ENCODE measurements at places on chromosomes 4 and X. TPM values are rescaled to one million over a fixed set of nuclear protein-coding genes. Genes with fewer than 3 reads are reported as not detected.
A peak's percentile ranks its signal among the peaks of the same experiment; 100 is the strongest.

ZNF595 gene
- polyA plus RNA-seq: 16.0 TPM

GRCh38 chr4:849478-850175 is 23.7 kb upstream of the CPLX1 start:
- DNase-seq: no peak

DNA sequence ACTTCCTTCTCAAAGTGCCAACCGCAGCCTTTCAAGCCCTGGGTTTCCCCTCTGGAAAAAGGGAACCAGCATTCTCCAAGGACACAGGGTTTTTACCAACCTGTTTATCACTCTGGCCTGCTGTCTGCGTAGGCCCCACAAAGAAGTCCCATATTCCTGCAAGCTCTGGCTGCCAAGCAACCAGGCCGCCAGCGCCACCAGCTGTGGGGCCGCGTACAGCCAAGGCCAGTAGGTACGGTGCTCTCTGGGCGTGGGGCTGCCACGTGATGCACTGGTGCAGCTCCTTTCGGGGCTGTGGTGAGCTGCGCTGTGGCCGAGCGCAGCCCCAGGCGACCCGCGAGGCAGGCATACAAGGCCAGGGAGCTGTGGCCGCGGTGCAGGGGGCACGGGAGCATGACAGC is 22.1 kb downstream of the LUZP4 start:
- DNase-seq: no peak

DNA sequence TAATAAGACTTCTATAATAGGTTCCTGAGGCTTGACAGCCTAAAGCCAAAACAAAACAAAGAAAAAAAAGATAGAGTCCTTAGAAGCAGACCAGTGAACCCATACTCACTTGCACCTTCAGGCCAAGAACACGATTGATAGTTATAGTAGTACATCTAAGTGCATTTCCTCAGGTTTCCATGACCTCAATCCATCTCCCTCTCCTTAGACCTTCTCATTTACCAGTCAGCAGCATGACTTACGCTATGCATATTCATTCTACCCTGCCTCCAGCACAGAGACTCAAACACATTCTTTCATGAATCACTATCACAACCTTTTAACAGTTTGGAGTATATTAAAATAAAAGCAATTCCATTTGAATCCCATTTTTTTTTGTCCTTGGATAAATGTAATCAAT is 855.6 kb downstream of the CCSER1 start:
- no peak for DNase-seq

DNA sequence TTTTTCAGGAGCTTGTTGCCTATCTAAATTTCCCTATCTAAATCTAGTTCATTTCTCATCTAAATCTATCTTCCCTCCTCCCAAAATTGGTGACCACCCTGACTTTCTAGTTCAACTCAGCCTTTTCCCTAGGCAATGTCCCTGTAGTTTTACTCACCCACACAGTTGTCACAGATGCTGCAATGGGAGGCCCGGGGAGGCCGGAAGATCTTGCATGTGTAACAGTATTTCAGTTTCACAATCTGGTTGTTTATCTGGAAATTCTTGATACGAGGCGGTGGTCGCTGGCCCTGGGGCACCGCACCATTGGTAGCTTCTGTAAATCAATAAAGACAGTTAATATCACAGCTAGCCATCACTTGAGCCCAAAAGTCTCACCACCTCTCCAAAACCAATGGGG is 20.2 kb downstream of the ZDHHC9 start:
- no peak for DNase-seq

DNA sequence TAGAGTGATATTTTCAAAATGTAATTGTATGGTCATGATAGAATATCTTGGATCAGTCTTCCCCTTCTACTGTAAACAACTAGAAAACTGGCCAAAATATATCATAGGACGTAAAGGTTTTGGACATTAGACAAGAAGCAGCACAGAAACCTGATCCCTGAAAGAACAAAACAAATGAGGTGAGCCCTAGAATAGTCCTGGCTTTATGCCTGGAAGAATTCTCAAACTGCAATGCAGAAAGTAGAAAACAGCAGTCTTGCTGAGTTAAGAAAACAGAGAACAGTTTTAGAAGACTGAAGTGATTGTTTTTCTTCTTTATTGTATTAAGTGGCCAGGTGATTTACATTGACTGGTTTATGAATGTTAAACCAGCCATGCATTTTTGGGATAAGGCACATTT is 19.5 kb downstream of the NSUN7 start:
- peak; percentile 5 for DNase-seq

DNA sequence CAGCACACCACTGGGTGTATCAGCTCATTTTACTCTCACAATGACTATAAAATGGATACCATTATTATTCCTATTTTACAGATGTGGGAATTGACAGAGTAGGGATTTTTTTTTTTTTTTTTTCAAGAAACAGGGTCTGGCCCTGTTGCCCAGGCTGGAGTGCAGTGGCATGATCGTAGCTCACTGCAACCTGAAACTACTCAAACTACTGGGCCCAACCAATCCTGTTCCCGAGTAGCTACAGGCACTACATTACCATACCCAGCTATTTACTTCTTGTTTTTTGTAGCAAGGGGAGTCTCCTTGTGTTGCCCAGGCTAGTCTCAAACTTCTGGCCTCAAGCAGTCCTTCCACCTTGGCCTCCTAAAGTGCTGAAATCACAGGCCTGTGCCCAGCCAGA is 95.2 kb downstream of the LARP7 start:
- no peak for DNase-seq

DNA sequence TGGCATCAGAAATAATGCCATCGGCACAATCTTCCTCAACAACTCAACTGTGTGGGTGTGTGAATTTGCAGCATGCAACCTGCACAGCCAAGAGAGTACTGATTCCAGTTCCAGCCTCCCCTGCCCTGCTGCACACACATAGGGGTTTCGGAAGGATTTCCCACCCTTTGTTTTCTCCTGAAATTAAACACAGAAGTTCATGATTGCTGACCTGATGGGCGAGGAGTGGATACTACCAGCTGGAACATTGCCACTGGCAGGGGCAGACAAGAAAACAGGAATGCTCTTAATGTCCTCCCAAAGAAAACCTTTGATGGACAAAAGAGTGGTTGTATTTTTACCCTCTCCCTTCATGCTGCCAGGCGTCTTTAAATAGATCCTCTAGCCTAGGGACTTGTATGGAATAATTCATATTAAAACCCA is 4.8 kb downstream of the NDP start:
- DNase-seq: no peak

DNA sequence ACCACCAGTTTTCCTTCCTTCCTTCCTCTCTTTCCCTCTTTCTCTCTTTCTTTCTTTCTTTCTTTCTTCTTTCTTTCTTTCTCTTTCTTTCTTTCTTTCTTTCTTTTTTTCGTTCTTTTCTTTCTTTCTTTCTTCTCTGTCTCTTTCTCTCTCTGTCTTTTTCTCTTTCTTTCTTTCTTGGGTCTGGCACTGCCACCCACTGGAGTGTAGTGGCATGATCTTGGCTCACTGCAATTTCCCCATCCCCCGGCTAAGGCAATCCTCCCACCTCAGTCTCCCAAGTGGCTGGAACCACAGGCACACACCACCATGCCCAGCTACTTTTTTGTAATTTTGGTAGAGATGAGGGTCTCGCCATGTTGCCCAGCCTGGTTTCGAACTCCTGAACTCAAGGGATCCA is 51.6 kb upstream of the NHS start:
- no peak for DNase-seq

- DNase-seq: no peak
Observed at GRCh38 chr4:2713337-2713736, 42.8 kb downstream of the TNIP2 start.
